Naive thymus-derived CD4-positive, alpha-beta T cell (primary cell): ENCODE measurements at places on chromosomes 7 and 10.

DNA sequence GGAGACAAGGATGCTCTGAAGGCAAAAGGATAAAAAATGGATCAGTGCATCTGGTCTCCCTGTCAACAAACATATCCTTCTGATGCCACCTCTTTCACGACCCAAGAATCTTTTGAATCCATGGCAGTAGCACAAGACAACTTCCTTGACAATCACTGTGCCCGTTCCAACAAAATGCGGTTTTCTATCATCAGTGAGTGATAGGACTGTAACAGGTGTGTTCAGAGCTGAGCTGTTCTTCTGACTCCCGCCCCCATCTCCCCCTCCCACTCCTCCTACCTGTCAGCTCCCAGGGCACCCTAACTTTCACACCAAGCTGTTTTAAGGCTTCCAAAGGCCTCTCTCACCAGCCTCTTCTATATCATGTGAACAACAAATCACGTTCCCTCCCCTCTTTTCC lies 74.8 kb downstream of the PARD3 start:
- DNase-seq, result no peak

DNA sequence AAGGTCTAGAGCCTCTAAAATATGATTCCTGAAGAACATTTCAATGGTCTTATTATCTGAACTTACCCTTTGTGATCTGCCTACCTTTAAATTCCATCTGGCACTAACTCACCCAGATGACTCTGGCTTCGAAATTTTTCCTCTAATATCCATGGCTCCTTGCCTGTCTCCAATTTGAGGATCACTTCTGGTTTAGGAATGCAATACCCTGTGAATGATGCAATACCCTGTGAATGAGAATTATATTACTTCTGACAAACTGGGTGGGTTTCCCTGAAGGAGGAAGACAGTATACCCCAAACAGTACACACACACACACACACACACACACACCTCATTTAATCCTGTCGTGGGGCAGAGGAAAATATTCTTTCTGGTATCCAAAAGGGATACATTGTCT lies 115.3 kb downstream of the ZNF33B start:
- no peak for DNase-seq

DNA sequence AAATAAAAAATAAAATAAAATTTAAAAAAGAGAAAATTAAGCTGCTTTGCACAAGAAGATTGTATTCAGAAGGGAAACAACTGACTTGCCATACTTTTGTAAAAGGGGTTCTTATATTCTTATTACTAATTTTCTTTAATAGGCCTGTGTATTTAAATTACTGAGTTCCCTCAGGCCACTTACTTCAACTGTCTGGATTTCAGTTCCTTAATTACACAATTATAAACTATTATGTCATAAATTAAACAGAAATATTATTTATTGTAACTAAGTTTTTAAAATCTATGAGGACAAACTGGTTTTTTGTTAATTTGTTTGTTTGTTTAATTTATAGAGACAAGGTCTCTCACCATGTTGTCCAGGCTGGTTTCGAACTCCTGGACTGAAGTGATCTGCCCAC lies 22.4 kb upstream of the MICU1 start:
- no peak for DNase-seq

DNA sequence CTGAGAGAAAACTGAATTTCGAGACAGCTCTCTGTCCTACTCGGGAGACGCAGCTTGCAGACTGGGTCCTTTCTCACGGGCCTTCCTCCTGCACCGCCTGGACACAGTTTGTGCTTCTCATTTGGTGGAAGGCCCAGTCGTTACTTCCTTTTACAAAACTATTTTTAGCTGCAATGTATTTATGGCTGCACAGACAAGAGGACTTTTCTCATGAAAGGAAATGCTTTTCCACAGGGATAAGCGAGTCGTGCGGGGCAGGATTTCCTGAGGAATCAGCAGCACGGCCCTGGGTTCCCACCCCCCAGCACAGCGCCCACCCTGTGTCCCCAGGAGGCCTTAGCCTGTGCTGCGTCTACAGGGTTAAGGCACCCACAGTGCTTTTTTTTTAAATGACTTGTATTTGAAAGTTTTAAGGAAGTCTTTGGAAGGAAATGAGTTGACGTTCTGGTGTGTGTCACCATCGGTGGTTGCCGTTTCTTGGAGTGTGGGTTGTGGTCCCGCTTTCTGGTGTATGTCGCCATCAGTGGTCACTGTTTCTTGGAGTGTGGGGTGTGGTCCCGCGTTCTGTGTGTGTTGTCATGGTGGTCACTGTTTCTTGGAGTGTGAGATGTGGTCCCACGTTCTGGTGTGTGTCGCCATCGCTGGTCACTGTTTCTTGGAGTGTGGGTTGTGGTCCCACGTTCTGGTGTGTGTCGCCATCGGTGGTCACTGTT lies 50.9 kb downstream of the INPP5A start:
- peak; percentile 23 for DNase-seq

- DNase-seq, result no peak
Observed at GRCh38 chr10:13457958-13458686, 70.7 kb downstream of the BEND7 start.

GRCh38 chr10:70255329-70256299 lies 22.4 kb upstream of the PPA1 start:
- DNase-seq, result peak; percentile 9

GRCh38 chr10:125521721-125522680 lies 161.0 kb downstream of the TEX36 start:
- DNase-seq, result no peak
